ENCODE measurements at places on chromosomes 1 and 21. TPM values are rescaled to one million over a fixed set of nuclear protein-coding genes. Genes with fewer than 3 reads are reported as not detected.

GRCh38 chr1:25037174-25038074 is 107.3 kb upstream of the RUNX3 start:
- DNase-seq, result no peak

DNA sequence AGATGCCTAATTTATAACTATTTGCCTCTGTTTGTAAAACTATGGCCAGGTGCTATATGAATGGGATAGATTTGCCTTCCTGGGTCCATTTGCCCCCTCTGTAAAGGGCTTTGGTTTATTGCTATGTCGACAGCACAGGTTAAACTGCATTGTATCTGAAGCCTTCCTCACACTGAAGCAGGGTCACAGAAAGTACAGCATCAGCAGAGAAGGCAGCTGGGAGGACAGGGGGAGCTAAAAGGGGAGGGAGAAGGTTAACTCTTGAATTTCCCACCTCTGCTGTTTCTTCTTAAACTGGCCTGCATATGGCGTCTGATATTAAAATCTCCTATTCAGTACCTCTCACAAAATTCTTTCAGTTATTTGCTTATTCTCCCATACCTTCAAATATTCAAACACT is 297.4 kb downstream of the TM2D1 start:
- no peak for DNase-seq

DNA sequence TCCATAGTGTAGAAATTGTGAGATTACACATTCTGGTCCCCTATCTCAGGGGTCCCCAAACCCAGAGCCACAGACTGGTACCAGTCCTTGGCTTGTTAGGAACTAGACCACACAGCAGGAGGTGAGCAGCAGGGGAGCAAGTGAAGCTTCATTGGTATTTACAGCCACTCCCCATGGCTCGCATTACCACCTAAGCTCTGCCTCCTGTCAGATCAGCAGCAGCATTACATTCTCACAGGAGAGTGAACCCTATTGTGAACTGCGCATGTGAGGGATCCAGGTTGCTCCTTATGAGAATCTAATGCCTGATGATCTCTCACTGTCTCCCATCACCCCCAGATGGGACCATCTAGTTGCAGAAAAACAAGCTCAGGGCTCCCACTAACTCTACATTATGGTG is 229.7 kb upstream of the IRF2BP2 start:
- no peak for DNase-seq

DNA sequence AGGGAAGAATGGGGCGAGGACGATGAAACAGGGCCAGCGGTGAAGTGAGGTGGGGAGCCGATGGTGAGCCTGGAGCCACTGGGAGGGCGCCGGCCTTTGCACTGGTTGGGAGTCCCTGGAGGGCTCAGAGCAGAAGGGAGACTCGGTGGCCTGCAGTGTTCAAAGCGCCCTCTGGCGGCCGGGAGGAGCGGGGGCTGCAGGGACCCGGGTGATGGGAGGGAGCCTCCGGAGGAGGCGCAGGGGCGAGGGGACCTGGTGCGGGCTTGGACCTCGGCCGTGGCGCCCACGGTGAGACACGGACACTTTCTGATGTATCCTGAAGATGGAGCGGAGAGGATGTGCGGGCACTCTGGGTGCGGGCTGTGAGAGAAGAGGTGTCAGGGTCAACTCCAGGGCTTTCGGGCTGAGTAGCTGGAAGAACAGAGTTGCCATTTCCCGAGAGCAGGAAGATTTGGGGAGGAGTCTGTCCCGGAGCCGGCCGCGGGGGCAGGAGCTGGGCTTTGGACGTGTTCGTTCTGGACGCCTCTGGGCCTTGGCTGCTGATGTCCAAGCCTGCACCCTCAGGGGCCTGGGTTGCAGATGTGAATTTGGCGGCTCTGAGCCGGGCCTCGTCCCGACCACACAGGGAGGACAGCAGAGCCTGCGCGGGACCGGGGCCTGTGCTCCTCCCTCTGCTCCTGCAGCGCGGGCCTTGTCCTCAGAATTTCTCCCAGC is 29.7 kb downstream of the HEYL start:
- peak; percentile 81 for DNase-seq

DNA sequence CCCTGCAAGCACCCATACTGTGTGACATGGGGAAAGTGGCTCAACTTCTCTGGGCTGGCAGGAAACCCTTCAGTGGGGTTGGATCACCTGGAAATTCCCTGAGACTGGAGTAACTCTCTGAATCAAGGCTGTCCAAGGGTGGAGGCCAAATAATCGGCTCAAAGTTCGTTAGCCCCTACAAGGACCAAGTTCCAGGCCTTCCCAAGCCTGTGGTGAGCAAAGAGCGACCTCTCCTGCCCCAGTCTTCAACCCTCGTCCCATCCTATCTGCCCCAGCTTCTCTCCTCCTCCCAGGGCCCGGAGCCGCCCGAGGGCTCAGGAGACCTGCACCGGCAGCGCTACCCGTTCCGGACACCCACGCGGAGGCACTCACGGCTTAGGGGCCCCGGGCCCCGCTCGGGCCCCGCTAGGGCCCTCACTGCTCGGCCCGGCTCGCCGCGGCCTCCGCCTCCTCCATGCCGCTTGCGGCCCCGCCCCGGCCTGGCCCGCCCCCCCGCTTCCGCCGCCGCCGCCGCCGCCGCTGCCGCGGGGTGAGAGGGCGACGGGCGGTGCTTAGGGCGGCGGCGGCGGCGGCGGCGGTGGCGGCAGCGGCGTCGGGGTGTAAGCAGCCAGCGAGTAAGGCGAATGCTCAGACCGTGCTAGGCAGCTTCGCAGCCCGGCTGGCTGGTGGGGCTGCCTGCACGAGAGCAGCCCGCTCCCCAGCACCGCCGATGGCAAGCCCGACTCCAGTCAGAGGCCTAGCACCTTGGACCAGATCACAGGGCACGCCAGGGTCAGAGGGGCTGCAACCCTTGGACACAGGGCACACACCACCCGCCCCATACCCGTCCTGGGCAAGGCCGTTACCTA is at the start of gene POMGNT1:
Gene POMGNT1 (minus strand): TSS at position 471 of the 848 bp plus-strand sequence. CDS start 613 bp downstream, outside the sequence.
- peak; percentile 68 for DNase-seq

- DNase-seq, result peak; percentile 61
Measured at GRCh38 chr1:88061492-88062177, 622.4 kb upstream of the PKN2 start.

DNA sequence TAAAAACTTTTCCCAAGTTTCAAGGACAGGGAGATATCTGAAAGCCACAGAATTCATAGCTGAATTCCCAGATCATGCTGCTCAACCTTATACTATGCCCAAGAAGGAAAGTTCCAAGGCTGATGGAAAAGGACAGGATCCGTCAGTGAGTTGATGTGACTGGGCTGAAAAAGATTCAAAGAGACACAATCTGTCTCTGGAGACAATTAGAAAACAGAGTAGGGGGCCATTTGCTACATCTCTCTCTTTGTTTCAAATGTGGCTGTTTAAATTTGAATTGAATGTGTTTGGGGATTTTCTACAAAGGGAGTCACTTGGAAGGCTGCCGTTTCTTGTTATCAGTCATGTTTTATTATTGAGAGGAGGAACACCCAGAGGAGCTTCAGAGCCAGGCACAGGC is 292.6 kb downstream of the NUF2 start:
- DNase-seq, result no peak

NTRK1 gene
- 2.1 TPM for total RNA-seq

RPTN gene
- not detected for total RNA-seq

OR2L3 gene
- total RNA-seq, result not detected

RGS13 gene
- not detected for total RNA-seq

OR2C3 gene
- not detected for total RNA-seq

AMY1B gene
- total RNA-seq, result not detected
